ENCODE measurements at places on chromosomes 13 and 19.

DNA sequence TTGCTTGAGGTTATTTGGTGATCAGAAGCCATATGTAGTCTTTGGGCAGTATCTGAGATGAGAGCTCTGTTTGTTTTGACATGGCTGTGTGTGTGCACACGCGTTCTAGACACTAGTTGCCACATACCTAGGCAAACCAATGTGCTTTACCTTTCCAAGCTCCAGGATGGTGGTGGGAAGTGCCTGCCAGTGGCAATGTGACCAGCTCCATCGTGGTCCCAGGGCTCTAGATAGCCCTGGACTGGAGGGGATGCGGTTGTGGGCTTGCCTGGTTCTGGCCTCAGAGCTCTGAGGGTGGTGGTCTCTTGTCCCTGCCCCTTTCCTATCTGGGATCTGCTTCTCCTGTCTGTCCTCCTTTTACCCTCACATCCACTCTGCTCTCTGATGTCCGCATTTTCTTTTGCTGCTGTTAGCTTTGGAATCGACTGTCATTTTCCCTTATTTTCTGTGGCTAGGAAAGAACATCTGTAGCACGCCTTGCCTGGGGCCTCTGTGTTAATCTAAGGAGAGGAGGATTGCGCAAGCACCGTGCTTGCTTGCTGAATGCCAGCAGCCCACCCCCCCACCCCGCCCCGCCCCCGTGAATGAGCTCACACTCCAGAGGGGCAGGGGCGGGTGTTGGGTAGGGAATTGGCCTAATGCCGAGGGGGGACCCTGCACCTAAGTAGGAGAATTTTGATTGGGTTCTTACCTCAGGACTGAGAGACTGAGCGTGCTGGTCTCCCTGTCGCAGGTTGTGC lies 89.5 kb downstream of the ARHGEF7 start:
- DNase-seq = no peak

GRCh38 chr13:43251961-43252360 lies 228.6 kb downstream of the DNAJC15 start:
- no peak for DNase-seq

GRCh38 chr13:41809962-41810361 lies 150.9 kb downstream of the VWA8 start:
- DNase-seq = no peak

- no peak for DNase-seq
Observed at GRCh38 chr19:10961073-10961860, 437 bp downstream of the SMARCA4 start.

DNA sequence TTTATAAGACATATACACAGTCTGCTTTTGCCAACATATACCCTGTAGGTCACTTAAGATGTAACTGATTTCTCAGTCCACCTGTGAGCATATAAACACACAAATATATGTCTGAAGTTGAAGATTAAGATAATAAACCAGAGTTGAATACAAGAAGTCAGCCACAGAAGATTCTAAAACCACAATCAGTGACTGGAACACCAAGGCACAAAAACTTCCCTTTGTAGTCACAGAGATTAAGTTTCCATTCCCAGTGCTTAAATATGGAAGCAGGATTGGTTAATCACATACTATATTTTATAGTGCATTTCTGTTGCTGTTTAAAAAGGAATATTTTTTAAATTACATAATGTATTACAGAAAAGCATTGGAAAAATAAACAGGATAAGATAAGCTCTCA lies 39.9 kb downstream of the MTMR6 start:
- no peak for DNase-seq

DNA sequence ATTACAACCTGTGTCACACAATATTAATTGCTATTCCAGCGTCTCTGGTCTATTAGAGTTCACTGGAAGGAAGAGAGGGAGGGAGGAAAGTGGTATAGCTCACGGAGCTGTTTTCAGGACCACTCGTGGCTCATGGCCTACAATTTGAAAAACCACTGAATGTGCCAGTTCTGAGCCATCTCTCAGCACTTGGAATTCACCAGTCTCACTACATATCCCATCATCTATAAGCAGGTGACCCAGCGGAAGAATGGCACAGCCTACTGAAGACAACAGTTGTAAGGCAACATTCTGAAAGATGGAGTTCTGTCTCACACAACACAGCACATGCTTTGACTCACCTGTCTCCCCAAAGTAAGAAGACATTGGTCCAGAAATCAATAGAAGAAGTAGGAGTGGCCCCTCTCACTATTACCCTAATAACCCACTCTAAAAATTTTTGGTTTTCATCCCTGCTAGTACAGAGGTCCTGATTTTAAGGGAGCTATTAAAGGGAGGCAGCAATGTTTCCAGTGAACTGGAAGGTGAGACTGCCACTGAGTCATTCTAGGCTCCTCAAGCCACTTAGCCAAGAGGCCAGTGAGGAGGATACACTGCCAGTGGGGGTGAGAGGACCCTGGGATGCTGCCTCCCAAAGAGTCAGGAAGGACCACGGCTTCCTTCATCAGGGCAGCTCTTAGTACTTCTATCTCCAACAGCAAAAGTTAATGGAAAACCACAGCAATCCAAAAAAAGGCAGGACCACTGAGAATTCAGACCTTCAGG lies 50.0 kb upstream of the DOCK9 start:
- DNase-seq = no peak

DNA sequence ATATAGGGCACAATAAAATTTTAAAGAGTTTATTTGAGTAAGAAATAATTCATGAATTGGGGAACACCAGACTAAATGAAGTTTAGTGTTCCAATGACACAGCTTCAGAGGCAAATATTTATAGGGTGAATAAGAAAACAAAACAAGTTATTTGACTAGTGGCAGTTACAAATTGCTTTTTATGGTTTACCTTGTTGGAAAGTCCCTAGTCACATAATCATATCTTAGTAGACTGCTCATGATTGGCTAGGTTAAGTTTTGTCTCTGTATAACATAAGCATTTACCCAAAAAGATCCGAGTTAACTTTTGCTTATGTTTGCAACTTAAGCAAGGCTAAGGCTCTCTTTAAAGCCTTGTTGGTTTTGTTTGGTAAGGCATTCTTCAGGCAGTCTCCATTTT lies 224.7 kb upstream of the MIR17HG start:
- DNase-seq = no peak

- no peak for DNase-seq
Observed at GRCh38 chr13:53014495-53015443, 13.8 kb upstream of the OLFM4 start.

- no peak for DNase-seq
Observed at GRCh38 chr13:111278743-111279652, 41.4 kb upstream of the TEX29 start.

DNA sequence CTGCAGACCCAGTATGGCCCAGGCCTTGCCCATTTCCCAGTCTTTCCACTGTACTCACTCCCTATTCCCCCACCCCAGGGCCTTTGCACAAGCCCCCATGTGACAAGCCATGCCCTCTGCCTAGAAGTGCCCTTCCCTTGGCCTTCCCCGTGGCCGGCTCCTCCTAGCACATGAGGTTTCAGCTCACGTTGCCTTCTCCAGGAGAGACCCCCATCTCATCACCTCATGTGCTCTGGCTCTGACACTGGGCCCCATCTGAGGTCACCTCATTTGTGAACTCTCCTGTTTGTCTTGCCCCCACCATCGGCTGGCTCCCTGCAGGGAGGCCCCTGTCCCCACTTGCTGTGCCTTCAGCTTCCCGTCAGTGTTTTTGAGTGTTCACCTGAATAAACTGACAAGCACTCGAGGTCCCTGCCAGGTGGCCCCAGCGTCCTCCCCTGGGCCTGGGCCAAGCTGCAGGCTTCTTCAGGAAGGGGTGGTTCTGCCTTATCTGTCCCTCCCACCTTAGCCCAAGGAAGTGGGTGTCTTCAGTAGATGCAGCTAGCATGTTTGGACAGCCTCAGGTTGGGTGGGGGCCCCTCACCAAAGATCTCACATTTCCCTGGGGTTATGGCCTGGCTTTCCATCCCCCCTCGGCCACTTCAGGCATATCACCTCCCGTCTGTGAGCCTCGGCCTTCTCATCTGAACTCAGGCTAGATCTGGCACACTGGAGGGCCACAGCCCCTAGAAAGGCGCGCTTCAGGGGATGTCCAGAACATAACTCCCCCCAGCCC lies 3.8 kb upstream of the SLC25A42 start:
- DNase-seq = no peak

- no peak for DNase-seq
Observed at GRCh38 chr19:28292822-28293500, 920.0 kb downstream of the UQCRFS1 start.

GRCh38 chr19:7099597-7099921 lies 30.1 kb downstream of the ZNF557 start:
- no peak for DNase-seq

GRCh38 chr13:31090096-31090495 lies 71.6 kb downstream of the HSPH1 start:
- no peak for DNase-seq

GRCh38 chr13:50715402-50716146 lies 127.9 kb downstream of the DLEU7 start:
- no peak for DNase-seq

DNA sequence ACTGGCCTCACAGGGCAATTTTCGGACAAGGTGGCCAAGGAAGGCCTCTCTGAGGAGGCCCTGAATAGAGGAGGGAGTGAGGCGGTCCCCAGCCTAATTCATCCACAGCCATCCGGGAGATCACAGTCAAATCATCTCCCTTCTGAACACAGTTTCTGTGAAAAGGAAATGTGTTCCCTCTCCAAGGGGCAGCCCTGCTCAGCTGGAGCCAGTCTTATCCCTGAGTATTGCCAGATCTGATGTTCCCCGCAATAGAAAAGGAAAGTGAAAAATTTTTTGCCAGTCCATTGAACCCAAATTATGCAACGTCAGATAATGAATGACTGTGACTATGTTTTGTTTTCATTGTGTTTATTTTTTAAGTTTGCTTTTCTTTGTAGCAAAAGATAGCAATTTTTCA lies 125.9 kb downstream of the SIPA1L3 start:
- no peak for DNase-seq

DNA sequence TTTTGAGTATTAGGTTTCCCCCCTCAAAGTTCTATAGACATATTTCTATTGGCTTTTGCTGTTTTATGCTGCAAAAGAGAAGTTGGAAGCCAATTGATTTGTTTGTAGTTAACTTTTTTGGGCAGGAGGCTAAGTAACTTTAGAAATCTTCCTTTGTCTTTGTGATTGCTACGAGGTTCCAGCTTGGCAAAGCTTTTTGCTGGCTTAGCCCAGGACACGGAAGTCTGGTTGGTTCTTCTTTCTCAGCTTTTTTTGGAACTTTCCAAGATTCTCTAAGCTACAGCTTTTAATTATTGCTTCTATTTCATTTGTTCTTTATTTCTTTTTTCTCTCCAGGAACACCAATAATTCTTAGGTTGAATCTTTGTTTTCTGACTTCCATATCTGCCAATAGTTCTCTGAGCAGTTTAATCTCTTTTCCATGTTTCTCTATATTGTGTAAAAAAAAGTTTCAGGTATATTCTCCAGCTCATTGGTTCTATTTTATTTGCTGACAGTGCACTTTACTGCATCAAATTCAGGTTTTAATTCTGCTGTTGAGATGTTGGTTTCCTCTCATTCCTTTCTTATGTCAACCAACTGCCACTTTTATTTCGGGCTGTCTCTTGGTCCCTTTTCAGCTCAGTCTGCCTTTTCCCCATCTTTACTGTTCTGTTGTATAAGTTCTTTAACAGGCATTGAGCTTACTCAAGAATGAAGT lies 27.8 kb downstream of the MBNL2 start:
- no peak for DNase-seq

- no peak for DNase-seq
Observed at GRCh38 chr19:31290931-31291590, 58.2 kb downstream of the TSHZ3 start.

- no peak for DNase-seq
Observed at GRCh38 chr13:50672025-50672424, 171.5 kb downstream of the DLEU7 start.

- DNase-seq = no peak
Observed at GRCh38 chr13:111662451-111662850, 342.0 kb downstream of the TEX29 start.

- no peak for DNase-seq
Observed at GRCh38 chr13:78160793-78161192, 242.2 kb upstream of the EDNRB start.

- no peak for DNase-seq
Observed at GRCh38 chr13:106354961-106355360, 180.5 kb downstream of the EFNB2 start.

Measured in stimulated activated CD8-positive, alpha-beta memory T cell treated with anti-CD3 and anti-CD28 coated beads, Interleukin-15, amount 100 ng/mL, for 4 hours (primary cell).